T47D (cell line): ENCODE measurements at places on chromosomes 3 and 15.

- no peak for DNase-seq
Observed at GRCh38 chr15:98715401-98715800, 67.1 kb downstream of the IGF1R start.

GRCh38 chr3:108177536-108177935 is 44.7 kb downstream of the IFT57 start:
- no peak for DNase-seq

- DNase-seq, result no peak
Observed at GRCh38 chr15:41487381-41487780, 6.3 kb upstream of the ITPKA start.

GRCh38 chr3:164416491-164417222 is 661.6 kb downstream of the SI start:
- DNase-seq, result peak; percentile 47

DNA sequence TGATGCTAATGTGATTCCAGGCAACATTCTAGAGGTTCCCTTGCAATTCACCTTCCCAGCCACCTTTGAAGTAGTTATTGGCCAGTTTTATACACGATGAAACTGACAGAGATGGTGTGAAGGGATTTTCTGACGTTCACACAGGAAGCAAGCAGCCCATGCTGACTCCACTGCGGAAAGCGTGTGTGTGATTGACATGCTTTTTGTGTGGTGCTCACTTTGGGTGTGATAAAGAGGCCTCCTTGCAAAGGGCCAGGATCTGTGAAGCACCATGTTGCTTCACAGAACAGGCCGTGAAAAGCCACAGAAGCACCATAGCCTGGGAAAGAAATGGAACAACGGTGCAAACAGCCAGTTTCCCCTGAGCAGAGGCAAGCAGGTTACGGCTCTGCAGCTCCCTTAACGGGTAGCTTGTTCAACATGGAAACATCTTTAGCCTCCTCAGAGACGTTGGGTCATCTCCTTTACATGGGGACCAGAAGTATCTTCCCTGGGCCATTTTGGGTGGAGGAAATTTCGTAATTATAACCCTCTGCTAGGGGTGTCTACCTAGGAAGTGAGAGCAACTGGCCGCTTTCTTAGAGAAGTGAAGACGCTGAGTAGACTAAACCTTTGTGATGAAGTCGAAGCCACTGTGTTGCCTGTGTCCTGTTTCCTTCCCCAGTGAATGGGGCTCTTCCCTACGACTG is 108.5 kb downstream of the APBA2 start:
- no peak for DNase-seq

DNA sequence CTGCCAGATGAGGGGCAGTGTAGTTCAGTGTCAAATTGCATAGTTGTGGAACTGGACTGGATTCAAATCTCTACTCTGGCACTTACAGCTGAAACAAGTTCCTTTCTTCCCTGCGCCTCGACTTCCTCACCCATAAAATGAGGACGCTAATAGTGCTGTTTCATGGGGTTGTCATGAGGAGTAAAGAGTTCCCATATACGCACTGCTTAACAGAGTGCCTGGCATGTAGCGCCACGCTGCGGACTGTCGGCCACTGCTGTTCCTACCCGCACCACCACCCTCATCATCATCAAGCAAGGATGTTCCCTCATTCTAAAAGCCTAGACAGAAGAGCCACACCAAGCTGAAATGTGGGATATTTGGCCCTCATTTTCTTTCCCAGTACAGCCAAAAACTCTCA is 91.9 kb downstream of the CHDH start:
- DNase-seq, result no peak

DNA sequence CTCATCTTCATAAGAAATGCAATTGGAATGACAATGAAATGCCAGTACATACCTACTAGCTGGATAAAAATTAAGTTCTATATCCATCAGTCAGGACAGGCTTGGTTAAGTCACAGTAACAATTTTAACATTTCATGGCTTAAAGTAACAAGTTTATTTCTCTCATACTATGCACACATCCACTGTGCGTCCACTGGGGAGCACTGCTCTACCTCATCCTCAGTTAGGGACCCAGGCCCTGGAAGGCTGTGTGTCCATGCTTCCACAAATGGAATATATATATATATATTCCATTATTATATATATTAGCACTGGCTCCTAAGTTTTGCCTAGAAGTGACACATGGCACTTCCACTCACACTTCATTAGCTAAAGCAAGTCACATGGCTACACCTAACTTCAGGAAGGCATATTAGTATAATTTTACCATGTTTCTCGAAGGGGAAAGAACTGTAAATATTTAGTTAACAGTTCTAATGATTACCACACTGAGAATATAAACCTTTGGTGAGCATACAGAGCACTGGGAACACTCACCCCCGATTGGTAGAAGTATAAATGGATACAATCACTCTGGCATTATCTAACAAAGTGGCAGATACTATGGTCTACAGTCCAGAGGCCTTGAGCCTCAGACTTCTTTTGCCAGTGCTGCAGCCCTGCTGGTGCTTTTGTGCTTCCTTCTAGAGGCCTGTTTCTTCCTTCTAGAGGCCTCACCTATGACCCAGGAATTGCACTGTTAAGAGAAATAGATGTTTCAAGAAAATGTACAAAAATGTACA is 28.6 kb downstream of the AP3S2 start:
- no peak for DNase-seq

- DNase-seq, result no peak
Observed at GRCh38 chr3:151979906-151980305, 106.5 kb downstream of the SUCNR1 start.

DNA sequence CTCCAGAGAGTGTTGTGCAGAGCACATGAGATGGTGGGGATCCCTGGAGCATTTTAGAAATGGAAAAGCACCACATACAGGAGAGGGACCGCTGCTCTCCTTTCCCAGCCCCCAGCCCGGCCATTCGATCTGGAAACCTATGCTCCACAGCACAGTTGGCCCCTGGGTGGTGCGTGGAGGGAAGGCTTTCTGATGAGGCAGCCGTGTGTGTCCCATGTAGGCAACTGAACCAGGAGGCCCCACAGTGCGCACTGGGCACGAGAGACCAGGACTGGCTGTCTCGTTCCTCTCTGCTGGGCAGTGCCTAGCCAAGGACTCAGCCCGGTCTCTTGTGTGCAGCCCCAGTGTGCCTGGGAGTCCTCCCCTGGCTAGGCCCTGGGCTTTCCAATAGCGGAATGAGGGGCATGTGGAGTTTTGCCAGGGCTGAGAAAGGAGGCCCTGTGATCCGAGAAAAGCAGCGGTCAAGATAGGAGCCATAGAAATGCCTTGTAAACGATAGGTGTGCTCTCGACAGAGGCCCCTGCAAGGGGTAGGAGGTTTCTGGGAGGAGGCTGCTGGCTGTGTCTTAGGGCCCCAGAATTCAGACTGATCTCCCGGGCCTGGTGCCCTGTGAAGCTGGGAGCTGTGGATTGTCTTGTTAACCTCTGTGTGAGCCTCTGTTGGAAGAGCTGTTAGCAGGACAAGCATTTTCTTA is 39.0 kb downstream of the CHDH start:
- DNase-seq, result no peak
